ENCODE measurements at places on chromosomes 16 and 17.

- no peak for DNase-seq
Measured at GRCh38 chr16:85917959-85918358, 19.0 kb downstream of the IRF8 start.

GRCh38 chr16:72203401-72203800, 31.4 kb upstream of the PMFBP1 start:
- DNase-seq: peak; percentile 8

GRCh38 chr16:85447693-85448313, 165.3 kb upstream of the GSE1 start:
- DNase-seq: no peak

DNA sequence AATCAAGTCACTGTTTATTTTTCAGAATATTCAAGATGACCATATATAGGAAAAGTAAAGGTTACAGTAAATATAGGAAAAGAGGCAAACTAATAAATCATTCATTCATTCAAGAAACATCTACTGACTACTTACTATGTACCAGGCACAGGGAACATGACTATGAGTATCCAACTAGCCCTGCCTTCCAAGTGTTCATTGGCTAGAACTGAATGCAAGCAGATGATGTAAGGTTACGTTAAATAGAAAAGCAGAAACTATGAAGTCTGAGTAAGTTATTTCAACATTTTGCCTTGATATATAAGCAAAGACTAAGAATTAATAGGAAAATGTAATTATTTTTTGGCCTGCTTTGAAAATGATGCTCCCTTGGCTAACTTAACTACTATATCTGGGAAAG, 36.7 kb downstream of the SPAG9 start:
- DNase-seq: no peak

GRCh38 chr16:57503366-57503765, 17.1 kb upstream of the DOK4 start:
- no peak for DNase-seq

DNA sequence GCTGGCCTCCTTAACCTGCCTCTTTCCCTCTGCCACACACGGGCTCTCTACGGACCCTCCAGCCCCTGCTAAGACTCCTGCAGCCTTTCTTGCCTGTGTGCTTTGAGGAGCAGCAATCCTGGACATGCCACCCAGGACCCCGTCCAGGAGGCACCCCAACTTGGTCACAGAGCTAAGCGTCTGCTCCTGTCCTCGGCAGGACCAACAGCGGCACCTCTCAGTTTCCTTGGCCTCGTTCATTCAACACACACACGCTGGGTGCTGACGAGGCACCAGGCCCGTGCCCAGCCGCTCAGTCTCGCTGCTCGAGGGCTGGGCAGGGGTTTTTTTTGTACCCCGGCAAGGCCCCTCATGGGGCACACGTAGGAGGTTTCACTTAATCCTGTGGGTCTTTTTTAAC, 15.2 kb downstream of the RPH3AL start:
- DNase-seq: no peak

DNA sequence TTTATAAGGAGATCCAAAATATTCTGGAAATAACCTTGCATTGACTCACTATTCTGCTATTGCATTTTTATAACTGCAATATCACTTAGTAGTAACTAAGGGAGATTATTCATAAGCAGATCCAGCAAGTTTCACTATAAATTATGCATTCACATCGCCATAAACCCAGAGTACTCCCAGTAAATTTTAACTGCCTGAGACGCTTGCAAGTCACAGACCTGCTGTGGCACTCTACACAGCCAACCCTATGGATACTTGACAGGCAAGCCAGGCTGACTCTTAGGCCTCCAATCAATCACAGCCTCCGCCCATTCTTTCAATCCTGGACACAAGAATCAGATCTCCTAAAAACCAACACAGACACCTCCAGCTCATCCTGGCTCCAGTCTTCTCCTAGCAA, 28.2 kb downstream of the USP31 start:
- DNase-seq: no peak

Measured in C1 segment of cervical spinal cord (tissue), 14 donors.